HT1080 (cell line): ENCODE measurements at places on chromosomes 5 and 9. TPM values are rescaled to one million over a fixed set of nuclear protein-coding genes. Genes with fewer than 3 reads are reported as not detected.

Gene CCL27
- total RNA-seq = 0.26 TPM in 1 of 2 replicates, not detected in the other

Gene DNAJA1
- 185 and 211 TPM in 2 replicates for total RNA-seq

Gene WDR38
- not detected in 2 replicates for total RNA-seq

Gene KCNIP1
- not detected in 2 replicates for total RNA-seq
